ENCODE measurements at places on chromosomes 3 and 15.

- DNase-seq: no peak
Measured at GRCh38 chr3:188497021-188497420, 343.1 kb downstream of the LPP start.

DNA sequence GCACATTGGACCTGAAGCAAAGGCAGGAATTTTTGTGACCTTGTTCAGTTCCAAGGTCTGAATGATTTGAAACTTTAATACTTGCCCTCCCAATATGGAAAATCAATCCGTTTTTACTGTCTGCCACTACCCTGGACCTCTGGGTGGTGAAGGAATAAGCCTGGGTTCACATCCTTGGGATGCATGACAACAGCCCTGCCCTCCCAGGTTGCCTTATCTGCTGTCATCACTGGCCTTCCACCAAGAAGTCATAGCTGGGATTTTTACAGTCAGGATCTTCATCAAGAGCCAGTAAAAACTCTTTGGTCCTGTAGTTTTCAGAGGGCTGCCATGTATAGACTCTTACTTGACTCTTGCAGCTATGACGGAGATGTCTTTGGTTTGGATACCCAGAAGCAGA lies 128.6 kb downstream of the MYLK start:
- no peak for DNase-seq

DNA sequence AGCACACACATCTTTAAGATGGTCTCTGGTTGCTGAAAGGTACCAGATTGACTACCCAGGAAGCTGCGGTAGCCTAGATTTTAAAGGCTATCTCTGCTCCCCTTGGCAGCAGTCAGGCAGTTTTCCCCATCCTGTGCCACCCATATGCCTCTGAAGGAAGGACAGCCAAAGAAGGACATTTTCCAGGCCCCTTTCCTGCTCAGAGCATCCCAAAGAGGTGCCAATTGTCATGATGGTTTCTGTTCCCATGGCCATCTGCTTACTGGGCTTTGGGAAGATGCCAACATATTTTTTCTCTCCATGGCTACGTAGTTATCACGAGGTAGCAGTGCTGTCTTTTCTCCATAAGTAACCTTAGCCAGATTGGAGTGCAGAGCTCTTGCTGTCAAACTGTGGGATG lies 39.7 kb downstream of the UNC13C start:
- DNase-seq: no peak

DNA sequence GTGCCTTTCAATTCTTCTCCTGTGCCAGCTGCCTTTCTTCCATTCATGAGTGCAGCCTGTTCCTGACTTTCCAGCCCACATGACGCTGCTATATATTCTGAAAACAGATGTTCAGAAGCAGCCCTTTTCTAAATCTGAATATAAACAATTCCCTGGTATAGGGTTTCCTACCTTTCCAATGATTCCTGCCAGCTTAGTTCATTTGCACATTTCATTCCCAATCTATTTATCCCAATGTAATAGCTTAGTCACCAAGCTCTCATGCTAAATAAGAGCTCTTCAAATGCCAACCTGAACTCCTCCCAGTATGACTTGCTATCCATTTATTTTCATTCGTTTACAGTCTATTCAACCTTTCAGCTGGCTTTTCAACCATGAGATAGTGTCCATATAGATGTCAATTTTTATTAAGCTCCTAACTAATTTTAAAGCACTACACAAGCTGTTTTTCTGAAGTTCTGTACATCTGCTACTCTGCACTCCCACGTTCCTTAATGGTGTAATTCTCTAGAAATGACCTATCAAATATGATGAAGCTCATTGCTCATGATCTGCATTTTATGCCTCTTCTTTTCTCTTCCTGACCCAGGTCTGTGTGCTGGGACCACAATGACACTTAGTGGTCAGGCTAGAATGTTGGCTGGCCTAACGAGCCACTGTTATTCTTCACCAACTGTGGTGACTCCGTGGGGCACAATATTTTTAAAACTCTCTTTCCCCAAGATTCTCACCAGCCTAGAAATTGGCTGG lies 605.0 kb upstream of the TBL1XR1 start:
- DNase-seq: peak; percentile 29

GRCh38 chr3:141904203-141904602 lies 27.8 kb downstream of the ATP1B3 start:
- no peak for DNase-seq

DNA sequence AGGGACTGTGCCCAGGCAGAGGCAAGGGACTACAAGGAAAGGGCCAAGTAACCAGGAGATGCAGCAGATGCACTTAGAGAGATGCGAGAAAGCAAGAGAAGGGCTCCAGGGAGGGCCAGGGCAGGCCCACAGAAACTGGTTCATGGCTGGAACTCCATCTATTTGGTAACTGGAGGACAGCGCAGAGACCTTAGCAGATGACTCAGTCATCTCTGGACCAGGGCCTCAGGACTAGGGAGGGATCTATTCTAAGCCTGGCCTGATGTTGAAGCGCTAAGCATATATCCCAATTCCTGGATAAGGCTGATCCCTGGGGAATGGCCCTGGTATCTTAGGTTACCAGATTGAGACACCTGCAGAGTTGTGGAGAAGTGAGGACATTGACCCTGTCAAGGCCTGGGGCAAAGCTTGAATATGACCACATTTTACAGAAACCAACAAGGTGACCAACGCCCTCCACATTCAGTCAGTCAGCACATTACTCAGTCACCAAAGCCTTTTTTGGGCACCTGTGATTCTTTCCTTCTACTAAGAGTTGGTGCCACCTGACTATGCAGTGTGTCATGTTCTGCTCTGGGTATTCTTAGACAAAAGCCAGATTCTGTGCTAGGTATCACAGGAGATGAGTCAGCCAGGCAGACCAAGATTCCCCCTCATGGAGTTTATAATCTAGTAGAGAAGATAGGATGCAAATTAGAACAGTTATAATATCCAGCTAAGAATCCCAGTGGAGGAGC lies 68.4 kb upstream of the SLCO3A1 start:
- no peak for DNase-seq

- DNase-seq: no peak
Measured at GRCh38 chr3:157872902-157873301, 233.3 kb downstream of the SHOX2 start.

DNA sequence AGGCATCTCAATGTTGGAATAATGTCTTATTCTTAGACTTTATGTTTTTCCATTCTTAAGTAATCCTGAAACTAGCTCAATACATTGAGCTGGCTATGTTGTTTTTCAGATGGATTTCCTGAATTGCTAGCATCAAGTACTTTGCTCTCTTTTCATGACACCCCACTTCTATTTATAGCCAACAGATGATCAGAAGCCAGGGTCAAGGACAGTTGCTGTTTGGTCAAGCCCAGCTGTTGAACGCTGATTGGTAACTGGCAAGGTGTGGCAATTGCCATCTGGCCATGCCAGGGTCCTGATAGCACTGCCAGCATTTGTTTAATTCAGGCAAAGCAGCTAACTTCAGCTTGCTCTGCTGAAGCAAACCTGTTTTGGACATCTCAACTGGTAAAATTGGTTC lies 46.2 kb upstream of the PLCL2 start:
- DNase-seq: peak; percentile 4

DNA sequence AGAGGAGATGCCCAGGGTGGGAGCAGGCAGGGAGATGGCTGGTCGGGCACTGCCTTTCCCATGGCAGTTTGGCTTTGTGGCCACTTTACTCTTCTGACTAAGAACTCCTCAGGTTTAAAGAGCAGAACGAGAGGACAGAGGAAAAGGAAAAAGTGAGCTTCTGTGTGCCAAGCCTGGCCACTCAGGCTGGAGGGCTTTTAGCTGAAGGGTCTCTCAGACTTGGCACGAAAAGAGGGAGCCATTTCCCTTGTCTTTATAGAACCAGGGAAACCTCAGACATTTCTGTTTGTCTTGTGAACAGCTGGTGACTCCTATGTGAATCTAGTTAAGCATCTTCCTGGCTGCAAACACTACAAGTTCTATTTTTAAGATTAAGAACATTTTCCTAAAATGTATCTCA lies 23.3 kb upstream of the PSMD6 start:
- no peak for DNase-seq

DNA sequence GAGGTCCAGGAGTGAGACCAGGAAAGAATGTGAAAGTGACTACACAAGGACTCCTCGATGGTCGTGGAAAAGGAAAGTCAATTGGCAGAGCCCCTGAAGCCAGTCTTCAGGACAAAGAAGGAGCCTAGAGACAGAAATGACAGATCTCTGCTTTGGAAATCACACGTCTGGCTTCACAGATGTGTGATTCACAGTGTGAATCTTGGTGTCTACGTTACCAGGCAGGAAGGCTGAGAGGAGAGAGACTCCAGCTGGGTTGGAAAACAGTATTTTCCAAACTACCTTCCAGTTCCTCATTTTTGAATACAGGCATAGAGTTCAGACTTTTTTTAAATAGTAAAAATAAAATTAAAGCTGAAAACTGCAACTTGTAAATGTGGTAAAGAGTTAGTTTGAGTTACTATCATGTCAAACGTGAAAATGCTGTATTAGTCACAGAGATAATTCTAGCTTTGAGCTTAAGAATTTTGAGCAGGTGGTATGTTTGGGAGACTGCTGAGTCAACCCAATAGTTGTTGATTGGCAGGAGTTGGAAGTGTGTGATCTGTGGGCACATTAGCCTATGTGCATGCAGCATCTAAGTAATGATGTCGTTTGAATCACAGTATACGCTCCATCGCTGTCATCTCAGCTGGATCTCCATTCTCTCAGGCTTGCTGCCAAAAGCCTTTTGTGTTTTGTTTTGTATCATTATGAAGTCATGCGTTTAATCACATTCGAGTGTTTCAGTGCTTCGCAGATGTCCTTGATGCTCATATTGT lies 6.0 kb downstream of the CCR2 start:
- peak; percentile 52 for DNase-seq

DNA sequence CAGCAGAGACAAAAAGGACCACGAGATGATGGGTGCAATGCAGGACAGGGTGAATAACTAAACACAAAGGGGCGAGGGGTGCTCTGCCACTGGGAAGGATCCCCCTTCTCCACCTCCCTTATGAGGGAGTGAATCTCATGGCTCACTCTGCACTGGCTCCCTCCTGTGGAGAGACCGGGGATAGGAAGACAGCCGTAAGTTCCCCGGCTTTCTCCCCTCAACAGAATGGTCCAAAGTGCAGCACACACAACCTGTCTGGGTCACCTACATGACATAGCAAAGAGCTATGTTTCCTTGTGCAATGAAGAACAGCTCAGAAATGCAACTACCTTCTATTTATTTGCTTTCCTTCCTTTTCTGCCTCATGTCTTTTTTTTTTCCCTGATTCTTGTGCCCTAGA lies 7.8 kb upstream of the ACSBG1 start:
- DNase-seq: peak; percentile 11
